ENCODE measurements at places on chromosomes 3 and 15.
A peak's percentile ranks its signal among the peaks of the same experiment; 100 is the strongest.

- DNase-seq, result peak; percentile 67
- no peaks in the 10 kb centered on the region for H3K27me3 ChIP-seq
- peak overlapping the region; percentile 44 for H3K4me3 ChIP-seq
- no peak overlapping the region for H3K27ac ChIP-seq
- H3K4me1 ChIP-seq, result no peaks in the 10 kb centered on the region
Measured at GRCh38 chr3:173584838-173585831, 187.6 kb downstream of the NLGN1 start.

- H3K27ac ChIP-seq, result no peak overlapping the region
- no peaks in the 10 kb centered on the region for H3K4me1 ChIP-seq
- DNase-seq, result no peak
- no peaks in the 10 kb centered on the region for H3K36me3 ChIP-seq
- H3K4me3 ChIP-seq, result no peak overlapping the region
- no peaks in the 10 kb centered on the region for H3K27me3 ChIP-seq
Measured at GRCh38 chr3:67685499-67685898, 31.1 kb upstream of the SUCLG2 start.

DNA sequence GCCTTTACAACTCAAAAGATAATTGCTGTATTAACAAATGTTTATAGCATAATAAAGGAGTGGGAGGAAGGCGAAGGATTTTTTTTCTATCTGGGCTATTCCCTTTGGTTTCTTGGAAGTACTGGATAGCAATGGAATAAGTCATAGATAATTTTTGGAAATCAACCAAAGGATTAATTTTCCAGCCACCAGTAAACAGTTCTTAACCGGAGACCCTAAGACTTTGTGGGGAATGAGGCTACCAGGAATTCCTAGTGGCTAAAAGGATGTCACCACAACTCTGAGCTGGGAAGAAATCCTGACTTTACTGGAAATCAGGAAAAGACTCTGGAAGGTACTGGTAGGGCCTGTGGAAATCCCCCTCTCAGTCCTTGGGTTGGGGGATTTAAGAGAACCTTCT is 138.4 kb upstream of the RARB start:
- H3K4me3 ChIP-seq, result no peak overlapping the region
- DNase-seq, result no peak
- H3K36me3 ChIP-seq, result no peaks in the 10 kb centered on the region
- H3K4me1 ChIP-seq, result no peaks in the 10 kb centered on the region

GRCh38 chr3:11499144-11499543 is 144.6 kb downstream of the VGLL4 start:
- no peaks in the 10 kb centered on the region for H3K36me3 ChIP-seq
- H3K27me3 ChIP-seq, result no peaks in the 10 kb centered on the region
- H3K4me1 ChIP-seq, result no peaks in the 10 kb centered on the region
- no peak for DNase-seq
- H3K27ac ChIP-seq, result no peak overlapping the region
- H3K4me3 ChIP-seq, result no peak overlapping the region

DNA sequence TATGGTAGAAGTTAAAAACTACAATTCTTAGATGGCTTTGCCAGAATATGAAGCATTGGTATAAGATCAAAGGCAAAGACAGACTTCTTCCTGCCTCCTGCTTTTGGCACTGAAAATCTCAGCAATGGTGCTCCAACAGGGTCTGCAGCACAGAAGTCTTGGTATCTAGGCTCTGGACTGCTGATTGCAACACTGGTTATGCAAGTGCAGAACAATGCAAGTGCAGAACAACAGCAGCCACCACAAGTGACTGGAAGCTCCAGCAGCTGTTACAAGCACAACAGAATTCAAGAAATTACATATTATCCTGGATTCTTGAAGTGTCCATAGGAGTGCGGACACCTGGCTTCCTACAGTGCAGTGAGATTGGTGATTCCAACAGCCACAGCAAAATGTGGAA is 33.7 kb downstream of the ZBTB20 start:
- H3K27me3 ChIP-seq, result no peaks in the 10 kb centered on the region
- H3K36me3 ChIP-seq, result no peaks in the 10 kb centered on the region
- no peak overlapping the region for H3K4me3 ChIP-seq
- no peaks in the 10 kb centered on the region for H3K4me1 ChIP-seq
- H3K27ac ChIP-seq, result no peak overlapping the region

GRCh38 chr15:99328106-99329072 is 77.1 kb downstream of the LRRC28 start:
- H3K27me3 ChIP-seq, result no peaks in the 10 kb centered on the region
- H3K4me1 ChIP-seq, result peaks cover 13% of the 10 kb centered on the region
- H3K4me3 ChIP-seq, result no peak overlapping the region
- DNase-seq, result no peak
- no peaks in the 10 kb centered on the region for H3K36me3 ChIP-seq

GRCh38 chr15:25711164-25711563 is 152.0 kb downstream of the ATP10A start:
- no peaks in the 10 kb centered on the region for H3K36me3 ChIP-seq
- H3K4me1 ChIP-seq, result no peaks in the 10 kb centered on the region
- no peak overlapping the region for H3K4me3 ChIP-seq
- no peak for DNase-seq
- H3K27ac ChIP-seq, result no peak overlapping the region
- H3K27me3 ChIP-seq, result no peaks in the 10 kb centered on the region

GRCh38 chr3:82078246-82078645 is 316.8 kb upstream of the GBE1 start:
- no peak for DNase-seq
- H3K27me3 ChIP-seq, result no peaks in the 10 kb centered on the region
- no peaks in the 10 kb centered on the region for H3K36me3 ChIP-seq
- H3K4me1 ChIP-seq, result no peaks in the 10 kb centered on the region
- H3K27ac ChIP-seq, result no peak overlapping the region

GRCh38 chr3:45491344-45491743 is 103.0 kb downstream of the LARS2 start:
- no peak for DNase-seq
- no peak overlapping the region for H3K27ac ChIP-seq
- peaks cover 25% of the 10 kb centered on the region for H3K36me3 ChIP-seq
- no peaks in the 10 kb centered on the region for H3K4me1 ChIP-seq
- H3K4me3 ChIP-seq, result no peak overlapping the region

GRCh38 chr3:101725890-101726275 is 1.5 kb downstream of the CEP97 start:
- H3K4me3 ChIP-seq, result peak overlapping the region; percentile 60
- DNase-seq, result no peak

DNA sequence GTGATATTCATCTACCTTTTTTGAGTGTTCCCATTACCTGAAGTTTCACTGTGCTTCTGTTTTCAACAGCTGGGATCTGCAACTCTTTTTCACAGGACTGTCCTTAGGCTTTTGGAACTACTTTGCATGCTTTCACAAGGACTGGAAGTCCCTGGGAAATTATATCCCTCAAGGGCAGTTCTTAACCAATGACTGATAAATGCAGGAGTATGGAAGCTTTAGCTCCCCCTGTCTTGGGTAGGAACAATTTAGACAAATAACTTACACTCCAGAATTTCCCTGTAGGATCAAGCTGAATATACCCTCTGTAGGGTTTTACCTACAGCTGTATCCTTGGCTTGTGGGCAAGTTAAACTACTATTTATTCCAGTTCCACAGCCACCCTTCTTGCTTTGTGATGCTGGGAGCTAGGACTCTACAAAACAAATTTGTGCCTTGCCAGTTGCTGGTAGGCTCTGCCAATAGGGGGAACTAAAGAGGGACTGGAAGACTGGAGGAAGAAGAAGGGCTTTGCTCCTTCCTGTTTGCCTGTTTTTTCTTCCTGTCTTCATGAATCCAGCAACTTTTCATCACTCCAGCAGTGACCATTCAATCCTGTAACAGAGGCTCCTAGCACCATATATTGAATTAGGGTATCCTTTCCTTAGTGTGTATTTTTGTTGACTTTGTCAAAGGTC is 6.8 kb upstream of the ZNF280D start:
- no peaks in the 10 kb centered on the region for H3K36me3 ChIP-seq
- no peaks in the 10 kb centered on the region for H3K27me3 ChIP-seq
- H3K27ac ChIP-seq, result no peak overlapping the region
- DNase-seq, result no peak
- no peak overlapping the region for H3K4me3 ChIP-seq

DNA sequence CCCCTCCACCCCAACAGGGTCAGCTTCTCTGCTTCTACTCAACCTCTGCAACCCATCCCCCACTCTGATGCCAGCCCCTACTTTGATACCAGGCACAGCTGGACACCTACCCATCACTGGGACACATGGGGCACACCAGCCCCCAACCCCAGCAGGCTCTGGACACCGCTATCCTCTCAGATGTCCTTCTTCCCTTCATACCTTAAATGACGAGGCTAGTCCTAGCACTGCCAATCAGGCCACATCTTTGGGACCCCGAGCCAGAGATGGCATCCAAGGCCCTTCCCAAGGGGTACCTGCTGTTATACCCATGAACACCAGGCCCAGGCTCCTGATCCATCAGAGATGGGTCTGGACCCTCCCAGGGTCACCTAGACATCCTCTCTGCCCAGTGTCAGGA is 10.6 kb downstream of the POC1A start:
- H3K27ac ChIP-seq, result peak overlapping the region; percentile 27
- no peaks in the 10 kb centered on the region for H3K36me3 ChIP-seq
- no peak overlapping the region for H3K4me3 ChIP-seq

- H3K27ac ChIP-seq, result no peak overlapping the region
- H3K4me3 ChIP-seq, result no peak overlapping the region
- H3K4me1 ChIP-seq, result no peaks in the 10 kb centered on the region
- H3K36me3 ChIP-seq, result no peaks in the 10 kb centered on the region
Measured at GRCh38 chr3:46114323-46114988, 87.2 kb upstream of the XCR1 start.

GRCh38 chr3:171810629-171811294 is 479 bp upstream of the PLD1 start:
- H3K4me3 ChIP-seq, result peak overlapping the region; percentile 43
- H3K27ac ChIP-seq, result peak overlapping the region; percentile 96
- no peaks in the 10 kb centered on the region for H3K36me3 ChIP-seq

DNA sequence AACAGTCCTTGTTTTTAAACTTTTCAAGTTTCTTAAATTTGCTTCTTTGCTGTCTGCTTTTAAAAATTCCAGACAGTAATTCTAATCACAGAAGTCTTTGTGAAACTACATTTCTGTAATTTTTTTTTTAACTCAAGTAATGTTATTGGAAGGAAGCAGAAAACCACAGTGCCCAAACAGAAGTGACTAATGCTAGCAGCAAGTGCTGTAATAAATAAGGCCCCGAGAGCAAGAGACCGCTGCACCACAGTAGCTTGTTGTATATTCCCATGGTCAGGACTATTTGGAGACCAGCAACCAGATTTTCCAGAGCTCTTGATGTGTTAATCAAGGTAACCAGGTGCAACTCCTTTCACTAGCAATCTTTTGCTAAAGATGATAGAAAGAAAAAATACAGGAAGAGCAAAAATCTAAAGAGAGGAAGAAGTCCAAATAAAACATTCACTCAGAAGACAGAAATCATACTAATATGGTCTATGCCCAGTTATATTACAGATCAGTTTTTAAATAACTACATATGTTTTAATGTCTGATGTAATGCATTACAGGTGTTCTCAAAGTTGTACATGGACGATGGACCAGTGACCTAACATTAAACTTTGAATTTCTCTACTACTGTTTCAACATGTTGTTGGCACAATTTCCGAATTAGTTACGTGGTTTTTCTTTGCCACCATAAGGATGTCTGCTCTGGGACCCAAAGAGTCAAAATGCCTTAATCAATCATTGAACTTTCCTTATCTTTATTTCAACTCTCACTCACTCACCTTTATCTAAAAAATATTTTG is 36.4 kb downstream of the WWTR1 start:
- peaks cover 71% of the 10 kb centered on the region for H3K4me1 ChIP-seq
- no peaks in the 10 kb centered on the region for H3K27me3 ChIP-seq

DNA sequence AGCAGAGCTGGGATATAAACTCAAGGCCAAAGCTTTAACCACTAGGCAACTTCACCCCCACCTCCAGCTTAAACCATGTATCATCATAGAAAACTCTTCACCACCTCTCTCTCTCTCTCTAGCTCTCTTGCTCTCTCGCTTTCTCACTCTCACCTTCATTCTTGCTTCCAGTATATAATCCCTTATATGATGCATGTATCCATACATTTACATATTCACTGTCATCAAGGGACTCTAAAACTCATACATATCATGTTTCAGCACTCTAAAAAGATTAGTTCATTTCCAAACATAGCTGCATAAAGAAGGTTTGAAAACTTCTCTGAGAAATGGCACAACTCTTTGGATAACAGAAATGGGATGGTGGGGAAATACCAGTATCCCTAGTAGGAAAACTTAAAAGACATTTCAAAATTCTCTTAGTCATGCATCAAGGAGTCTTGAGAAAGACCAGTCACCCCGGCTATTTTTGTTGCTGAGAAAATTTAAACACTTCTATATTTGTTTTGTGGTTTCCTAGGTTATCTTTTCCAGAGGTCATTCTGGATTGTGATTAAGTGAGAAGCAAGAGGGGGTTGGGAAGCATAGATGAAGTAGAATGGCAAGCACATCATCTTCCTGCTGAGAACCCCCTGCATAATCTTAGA is 447.8 kb upstream of the THBS1 start:
- no peaks in the 10 kb centered on the region for H3K4me1 ChIP-seq
- no peak for DNase-seq
- H3K27me3 ChIP-seq, result no peaks in the 10 kb centered on the region
- no peaks in the 10 kb centered on the region for H3K36me3 ChIP-seq

DNA sequence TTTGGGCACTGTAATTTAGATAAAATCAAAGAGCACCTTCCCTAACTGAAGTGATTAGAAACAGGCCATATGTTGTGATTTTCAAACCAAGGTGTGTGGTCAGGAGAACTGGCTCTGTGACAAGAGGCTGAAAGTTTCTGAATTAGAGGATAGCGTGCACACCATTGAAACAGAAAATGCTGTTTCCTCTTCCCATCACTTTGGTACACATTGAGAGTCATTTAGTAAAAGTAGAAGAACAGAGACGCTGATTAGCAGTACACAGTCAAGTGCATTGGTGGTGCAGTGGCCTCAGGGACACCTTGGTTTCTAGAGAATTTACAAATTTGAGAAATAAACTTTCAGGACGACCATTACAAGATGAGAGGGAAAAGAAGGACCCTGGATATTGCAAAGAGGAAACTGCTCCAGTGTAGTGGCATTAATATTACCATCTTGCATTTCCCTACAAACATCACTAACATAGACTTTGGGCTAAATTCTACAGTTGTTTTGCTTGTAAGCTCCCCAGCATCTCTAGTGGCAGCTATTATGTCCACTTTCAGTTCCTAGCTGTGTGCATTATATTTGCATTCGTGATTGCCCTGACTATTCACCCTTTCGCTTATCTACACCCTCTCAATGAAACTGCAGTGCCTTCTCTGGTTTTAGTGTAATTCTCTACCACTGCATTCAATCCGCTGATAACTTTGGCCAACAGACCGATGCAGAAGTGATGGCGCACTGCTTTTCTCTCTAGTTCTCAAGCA is 728.1 kb upstream of the GRM7 start:
- no peak overlapping the region for H3K27ac ChIP-seq
- no peaks in the 10 kb centered on the region for H3K27me3 ChIP-seq
- no peak for DNase-seq
- H3K36me3 ChIP-seq, result no peaks in the 10 kb centered on the region
- H3K4me3 ChIP-seq, result no peak overlapping the region

GRCh38 chr3:43998836-43999727 is 242.6 kb upstream of the TOPAZ1 start:
- no peak for DNase-seq
- peak overlapping the region; percentile 57 for H3K4me3 ChIP-seq
- peaks cover 49% of the 10 kb centered on the region for H3K27me3 ChIP-seq
- peaks cover 54% of the 10 kb centered on the region for H3K4me1 ChIP-seq

GRCh38 chr3:126486360-126486847 is 10.7 kb upstream of the ZXDC start:
- H3K4me1 ChIP-seq, result no peaks in the 10 kb centered on the region
- H3K36me3 ChIP-seq, result no peaks in the 10 kb centered on the region
- DNase-seq, result no peak
- H3K27ac ChIP-seq, result no peak overlapping the region
- H3K4me3 ChIP-seq, result no peak overlapping the region
- no peaks in the 10 kb centered on the region for H3K27me3 ChIP-seq

Data from right atrium auricular region (tissue), 2 donors.